Left ventricle myocardium superior (tissue), 1 donor: ENCODE measurements at places on chromosomes 2 and 18. TPM values are rescaled to one million over a fixed set of nuclear protein-coding genes. Genes with fewer than 3 reads are reported as not detected.

DNA sequence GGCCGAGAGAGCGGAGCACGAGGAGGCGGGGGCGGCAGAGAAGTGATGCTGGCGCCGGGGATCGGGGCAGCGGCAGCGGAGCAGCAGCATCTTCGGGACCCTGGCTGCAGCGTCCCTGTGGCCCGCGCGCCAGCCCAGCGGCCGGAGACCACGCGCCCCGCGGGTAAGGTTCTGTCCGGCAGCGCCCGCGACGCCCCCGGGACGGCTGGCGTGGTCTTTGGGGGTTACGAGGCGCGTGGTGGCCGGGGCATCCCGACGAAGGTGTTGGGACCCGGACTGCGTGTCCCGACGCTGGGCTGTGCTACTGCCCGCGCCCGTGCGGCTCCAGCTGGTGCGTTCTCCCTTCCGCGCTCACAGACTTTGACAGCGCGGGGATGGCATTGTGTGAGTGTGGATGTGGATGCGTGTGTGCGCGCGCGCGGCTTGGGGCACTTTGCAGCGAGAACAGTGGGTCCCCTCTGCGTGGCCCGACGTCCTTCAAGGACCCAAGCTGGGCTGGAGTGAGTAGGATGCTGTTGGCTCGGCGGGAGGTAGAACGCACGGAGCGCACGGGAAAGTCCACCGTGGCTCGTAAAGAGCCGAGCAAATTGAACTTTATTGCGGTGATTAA is 405.0 kb downstream of the XIRP2 start:
- peak; percentile 40 for DNase-seq

- DNase-seq = no peak
Observed at GRCh38 chr2:118388771-118389170, 300.5 kb downstream of the INSIG2 start.

- DNase-seq = peak; percentile 76
Observed at GRCh38 chr18:77000527-77000926, 132.1 kb downstream of the MBP start.

DNA sequence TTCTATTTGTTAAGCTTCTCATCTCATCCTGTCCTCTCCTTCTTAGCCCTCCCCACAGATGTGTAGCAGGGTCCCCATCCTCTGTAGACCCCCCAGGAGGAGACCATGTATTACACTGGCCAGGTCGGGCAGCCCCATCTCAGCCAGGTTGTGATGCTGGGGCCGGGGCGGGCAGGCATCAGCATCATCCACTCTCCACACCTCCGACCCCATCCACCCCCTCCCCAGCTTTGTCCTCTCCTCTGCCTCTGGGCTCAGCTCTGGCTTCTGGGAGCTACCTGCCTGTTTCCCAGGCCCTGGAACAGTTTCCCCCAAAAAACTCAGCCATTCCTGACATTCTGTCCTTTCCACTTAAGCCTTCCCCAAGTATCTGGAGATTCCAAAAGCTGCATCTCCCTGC is 49.2 kb downstream of the GBX2 start:
- peak; percentile 6 for DNase-seq

- no peak for DNase-seq
Observed at GRCh38 chr18:8635087-8635486, 25.9 kb downstream of the RAB12 start.

DNA sequence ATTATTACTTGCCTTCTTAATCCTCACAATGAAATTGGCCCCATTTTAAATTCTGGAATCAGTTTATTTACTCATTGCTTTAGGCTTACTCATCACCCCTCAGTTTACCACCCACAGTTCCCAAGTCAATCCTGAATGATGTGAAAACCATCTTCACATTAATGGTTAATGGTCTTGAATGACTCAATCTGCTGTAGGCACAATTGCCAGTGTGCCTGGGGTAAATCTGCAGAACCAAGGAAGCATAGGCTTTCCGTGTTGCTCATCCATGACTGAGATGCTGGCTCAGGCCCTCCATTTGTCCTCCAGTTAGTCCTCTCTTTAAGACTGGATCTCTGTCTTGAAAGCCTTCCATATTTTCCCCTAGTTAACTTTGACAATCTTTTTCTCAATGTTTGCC is 164.5 kb downstream of the PMAIP1 start:
- DNase-seq = no peak

- DNase-seq = no peak
Observed at GRCh38 chr2:178568227-178568626, 88.0 kb downstream of the PLEKHA3 start.

KLHL14 gene
- 0.07 TPM for total RNA-seq

- no peak for DNase-seq
Observed at GRCh38 chr2:25335971-25336370, 5.8 kb downstream of the DNMT3A start.

VIT gene
- total RNA-seq = 13.3 TPM

ALPI gene
- total RNA-seq = not detected

DNA sequence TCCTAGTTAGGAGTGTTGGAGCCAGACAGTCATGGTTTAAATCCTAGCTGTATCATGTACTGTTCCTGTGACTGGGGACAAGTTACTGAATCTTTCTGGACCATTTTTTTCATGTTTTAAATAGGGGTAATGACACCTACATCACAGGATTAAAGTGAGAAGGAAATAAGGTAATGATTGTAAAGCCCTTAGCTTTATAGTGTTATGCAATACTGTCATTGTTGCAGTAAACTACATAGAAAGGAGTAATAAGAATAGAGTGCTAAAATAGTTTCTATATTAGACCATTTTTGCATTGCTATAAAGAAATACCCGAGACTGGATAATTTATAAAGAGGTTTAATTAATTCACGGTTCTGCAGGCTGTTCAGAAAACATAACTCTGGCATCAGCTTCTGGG is 14.5 kb downstream of the AGPS start:
- no peak for DNase-seq

DNA sequence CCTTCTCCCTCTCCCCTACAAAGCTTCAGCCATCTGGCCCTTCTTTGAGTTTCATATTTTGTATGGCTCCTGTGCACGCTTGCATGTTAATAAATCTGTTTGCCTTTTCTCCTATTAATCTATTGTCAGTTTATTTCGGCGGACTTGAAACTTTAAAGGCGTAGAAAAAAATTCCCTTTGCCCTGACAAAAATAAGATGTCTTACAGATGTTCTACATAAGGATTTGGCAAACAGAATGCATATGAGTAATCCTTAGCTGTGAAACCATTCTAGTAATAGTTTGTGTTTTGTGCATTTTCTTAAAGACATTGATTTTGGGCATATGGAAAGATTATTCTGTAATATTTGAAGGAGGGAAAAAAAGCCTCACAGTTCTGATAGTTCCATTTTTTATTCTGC is 15.0 kb upstream of the BMPR2 start:
- DNase-seq = no peak

ZC3H15 gene
- total RNA-seq = 28.0 TPM

VAMP8 gene
- total RNA-seq = 17.1 TPM

QPCT gene
- total RNA-seq = 0.77 TPM

- DNase-seq = no peak
Observed at GRCh38 chr2:134591526-134591925, 127.3 kb downstream of the TMEM163 start.

DNA sequence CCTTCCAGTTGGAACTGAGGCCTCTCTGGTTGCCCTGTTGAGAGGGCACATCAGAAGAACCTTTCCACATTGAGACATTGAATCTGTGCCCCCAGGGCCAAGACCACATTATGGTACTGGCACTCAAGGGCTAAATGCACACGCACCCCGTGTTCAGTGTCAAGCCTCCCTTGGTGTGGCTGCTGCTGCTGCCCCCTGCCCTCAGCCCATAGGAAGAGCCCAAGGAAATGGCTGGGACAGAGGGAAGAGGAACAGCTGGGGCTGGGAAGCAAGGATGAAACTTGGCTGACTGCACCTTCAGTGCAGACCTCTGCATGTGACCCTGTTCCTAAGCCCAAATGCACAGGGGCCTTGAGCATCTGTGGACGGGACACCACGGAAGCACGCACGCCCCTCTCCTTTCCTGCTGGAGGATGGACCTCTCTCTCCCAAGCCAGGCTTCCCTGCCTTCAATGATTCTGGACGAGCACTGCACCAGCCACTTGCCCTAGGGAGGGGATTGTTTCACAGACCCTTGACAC is 40.2 kb downstream of the NIFK start:
- DNase-seq = no peak

BUB1 gene
- 0.82 TPM for total RNA-seq

REG1A gene
- not detected for total RNA-seq

NCKAP1 gene
- 141 TPM for total RNA-seq

DNA sequence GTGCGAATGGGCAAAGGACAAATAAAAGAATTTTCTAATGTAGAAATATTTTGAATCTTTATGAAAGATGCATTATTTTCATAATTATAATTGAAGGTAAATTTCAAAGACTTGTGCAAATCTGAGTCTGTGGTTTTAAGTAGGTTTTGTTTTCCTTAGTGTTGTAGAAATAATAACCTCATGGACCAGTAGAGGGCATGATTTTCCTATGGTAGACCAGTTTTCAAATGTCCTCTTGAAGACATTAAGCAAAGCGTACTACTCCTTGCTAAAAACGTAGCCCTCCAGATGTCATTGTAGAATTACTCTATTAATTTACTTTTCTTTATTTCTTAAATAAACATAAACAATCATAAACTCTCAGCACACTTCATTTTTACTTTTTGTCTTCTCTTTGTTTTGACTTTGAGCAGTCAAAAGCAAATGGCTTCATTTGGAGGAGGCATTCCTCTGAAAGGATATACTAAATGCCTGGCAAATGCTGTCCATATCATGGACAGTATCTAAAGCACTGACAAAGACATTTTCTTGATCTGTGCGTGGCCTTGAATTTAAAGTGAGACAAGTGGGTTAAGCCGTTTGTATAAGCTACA is 85.8 kb upstream of the FAM237A start:
- DNase-seq = no peak

DUSP19 gene
- 12.1 TPM for total RNA-seq

RAB6C gene
- total RNA-seq = 0.25 TPM

GRCh38 chr2:210269148-210269547 is 43.9 kb upstream of the ACADL start:
- no peak for DNase-seq

DNA sequence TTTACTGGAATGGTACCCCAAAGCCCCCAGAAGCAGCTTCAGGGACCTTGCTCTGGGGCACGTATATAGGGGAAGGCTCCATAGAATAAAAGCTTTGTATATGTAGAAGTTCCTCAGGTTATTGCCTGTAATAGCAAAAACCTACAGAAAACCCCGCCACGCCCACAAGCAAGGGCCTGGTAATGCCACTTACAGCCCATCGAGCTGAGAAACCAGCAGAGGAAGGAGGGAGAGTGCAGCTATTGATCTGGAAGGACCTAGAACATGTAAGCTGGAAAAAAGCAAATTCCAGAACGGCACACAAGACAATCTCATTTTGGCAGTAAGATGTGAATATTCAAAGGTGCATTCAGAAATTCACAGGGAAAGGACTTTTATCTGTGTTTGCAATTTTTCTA is 15.8 kb downstream of the HS1BP3 start:
- DNase-seq = no peak

GRCh38 chr2:62287899-62288880 is 92.3 kb downstream of the B3GNT2 start:
- DNase-seq = peak; percentile 88

- no peak for DNase-seq
Observed at GRCh38 chr2:880201-880970, 70.3 kb upstream of the SNTG2 start.
